ENCODE measurements at places on chromosomes 7 and 10.

DNA sequence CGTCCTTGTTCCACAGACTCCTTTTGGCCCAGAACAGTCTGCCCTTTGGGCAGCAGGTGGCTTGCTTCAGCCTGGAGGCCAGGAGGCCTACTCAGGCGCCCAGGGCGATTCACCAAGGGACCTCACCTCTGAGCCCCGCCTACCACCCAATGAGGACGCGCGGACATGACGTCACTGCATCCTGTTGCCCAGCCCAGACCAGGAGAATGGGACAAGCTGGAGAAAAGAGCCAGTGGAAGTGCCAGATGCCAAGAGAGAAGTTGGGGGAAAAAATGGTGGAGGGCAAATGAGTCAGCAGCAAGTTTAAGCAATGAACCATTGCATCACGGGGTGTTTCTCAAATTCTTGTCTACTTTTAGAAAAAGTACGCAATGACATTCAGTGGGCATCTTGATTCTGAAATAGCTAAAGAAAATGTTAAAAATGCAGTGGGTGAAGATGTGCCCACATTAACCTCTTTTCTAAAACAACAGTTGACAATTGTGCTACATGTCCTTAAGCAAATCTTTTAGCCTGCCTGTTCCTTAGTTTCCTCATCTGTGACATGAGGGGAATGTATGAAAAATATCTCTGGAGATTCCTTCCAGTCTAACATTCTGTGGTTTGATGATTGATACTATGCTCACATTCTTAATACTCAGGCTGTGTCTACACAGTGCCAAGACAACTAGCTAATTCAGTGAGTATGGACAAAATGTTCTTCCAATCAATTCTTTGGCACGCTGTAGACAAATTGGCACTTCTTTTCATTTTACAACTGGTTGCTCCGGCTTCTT is 23.9 kb upstream of the LEP start:
- no peak for DNase-seq

GRCh38 chr7:10156972-10157371 is 816.7 kb upstream of the PHF14 start:
- no peak for DNase-seq

DNA sequence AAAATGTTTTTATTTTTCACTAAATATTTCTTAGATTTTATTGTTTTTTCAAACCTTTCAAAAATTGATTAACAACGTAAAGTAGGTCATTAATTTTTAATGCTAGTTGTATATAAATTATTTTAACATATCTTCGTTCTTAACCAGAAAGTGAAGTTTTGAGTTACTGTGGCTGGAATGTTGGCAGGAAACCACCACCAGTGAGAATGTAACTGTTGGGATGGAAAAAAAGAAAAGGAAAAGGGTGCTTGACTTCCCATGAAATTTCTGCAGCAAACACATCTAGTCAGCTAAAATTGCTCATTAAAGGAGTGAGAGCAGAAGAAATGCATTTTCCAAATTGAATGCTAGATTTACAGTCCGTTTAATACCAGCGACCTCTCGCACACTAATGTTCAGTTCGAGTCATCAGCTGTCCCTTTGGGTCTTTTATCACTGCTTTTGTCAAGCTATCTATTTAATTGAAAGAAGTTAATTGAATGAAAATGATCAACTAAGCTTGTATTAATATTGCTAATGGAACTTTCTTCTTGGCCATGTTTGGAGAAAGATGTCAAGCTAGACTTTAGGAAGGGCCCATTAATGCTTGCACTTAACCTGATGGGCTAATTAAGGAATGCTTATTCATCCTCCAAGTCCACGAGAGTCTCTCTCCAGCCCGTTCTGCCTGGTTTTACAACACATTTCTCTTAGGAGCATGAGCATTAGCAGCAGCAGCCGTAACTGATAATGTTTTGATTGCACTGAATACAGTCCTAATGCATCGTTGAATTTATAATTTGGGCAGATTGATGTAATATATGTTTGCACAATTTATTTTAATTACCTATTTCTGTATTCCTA is 70.1 kb downstream of the UBE3C start:
- no peak for DNase-seq

DNA sequence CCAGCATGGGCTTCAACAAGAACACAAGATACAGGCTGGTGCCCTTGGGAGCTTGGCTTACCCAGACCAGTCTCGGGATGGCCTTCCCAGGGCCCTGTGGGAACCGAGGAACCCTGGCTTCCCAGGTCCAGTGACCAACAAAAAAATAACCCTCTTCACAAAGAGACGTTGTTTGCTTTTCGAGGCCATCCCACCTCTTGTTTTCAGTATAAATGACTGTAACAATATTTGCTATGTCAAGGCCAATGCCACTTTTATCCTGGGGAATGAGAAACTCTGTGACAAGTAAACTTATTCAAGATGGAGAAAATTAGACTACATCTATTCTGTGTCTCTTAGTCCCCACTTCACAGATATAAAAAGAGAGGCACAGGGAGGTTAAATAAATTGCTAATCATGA is 138.8 kb downstream of the PRPF18 start:
- no peak for DNase-seq

DNA sequence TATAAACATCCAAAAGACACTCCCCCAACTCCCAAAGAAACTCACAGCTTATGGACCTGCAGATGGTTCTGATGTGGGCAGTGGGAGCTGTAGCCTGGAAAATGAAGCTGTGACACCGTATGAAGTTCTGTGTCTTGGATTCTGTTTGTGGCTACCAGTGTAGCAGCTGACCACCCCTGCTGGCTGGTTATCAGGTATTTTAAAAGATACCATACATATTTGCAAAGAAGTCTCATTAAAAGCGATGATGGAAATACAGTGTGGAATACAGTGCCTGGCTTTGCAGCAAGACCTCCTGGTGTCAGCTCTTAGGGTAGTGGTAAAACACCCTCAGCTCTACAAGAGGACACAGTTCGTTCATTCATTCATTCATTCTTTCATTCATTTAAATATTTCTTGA is 194.3 kb upstream of the PRKCQ start:
- DNase-seq, result no peak
